Nucleus accumbens (tissue), 56 donors: ENCODE measurements at places on chromosomes 2 and 18.

GRCh38 chr2:122480501-122481243 lies 725.2 kb downstream of the TSN start:
- DNase-seq: no peak

GRCh38 chr2:105438104-105438929 lies 39.5 kb upstream of the FHL2 start:
- DNase-seq: no peak

- no peak for DNase-seq
These were observed 49.9 kb upstream of the PARD3B start for GRCh38 chr2:204495381-204495780.

DNA sequence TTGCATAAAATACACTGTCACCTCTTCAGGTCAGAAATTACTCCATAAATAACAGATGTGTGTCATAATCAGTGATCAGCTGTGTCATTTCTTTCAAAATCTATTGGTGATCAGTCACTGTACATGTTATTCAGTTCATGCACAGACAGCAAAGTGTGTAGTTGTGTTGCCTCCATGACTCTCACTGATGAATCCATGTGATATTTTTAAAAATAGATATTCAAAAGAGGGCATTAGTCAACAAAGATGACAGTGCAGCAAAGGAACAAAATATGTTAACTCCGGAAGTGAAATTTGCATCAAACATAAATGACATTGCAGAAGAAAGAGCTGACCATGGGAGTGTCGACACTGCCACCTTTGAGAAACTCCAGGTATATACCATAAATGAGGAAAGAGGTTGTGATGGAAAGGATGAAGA lies 17.1 kb upstream of the MCM6 start:
- DNase-seq: no peak

- DNase-seq: no peak
These were observed 935.6 kb upstream of the FANCL start for GRCh38 chr2:59176737-59177136.
